Kidney (tissue), 22 donors: ENCODE measurements at places on chromosomes 13 and 19. TPM values are rescaled to one million over a fixed set of nuclear protein-coding genes. Genes with fewer than 3 reads are reported as not detected.

GRCh38 chr19:1046836-1047695 lies 7.2 kb downstream of the ABCA7 start:
- H3K36me3 ChIP-seq = no peaks in the 10 kb centered on the region
- no peaks in the 10 kb centered on the region for H3K27me3 ChIP-seq
- no peak overlapping the region for H3K27ac ChIP-seq
- DNase-seq = no peak
- H3K4me3 ChIP-seq = no peak overlapping the region
- no peaks in the 10 kb centered on the region for H3K4me1 ChIP-seq

DNA sequence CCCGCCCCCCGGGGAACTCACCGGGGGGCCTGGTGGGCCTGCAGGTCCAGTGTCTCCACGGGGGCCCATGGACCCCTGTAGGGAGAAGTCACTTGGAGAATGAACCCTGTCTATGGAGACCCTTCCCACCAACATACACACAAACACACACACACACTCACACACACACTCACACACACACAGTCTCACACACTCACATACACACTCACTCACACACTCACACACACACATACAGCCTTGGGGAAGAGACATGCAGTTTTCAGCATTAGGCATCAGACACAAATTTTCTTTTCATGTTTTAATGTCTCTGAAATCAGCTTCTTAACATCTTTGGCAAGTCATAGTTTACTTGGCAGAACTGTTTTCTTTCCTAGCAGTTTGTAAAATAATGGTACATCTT lies 31.0 kb upstream of the OLFM2 start:
- no peak overlapping the region for H3K27ac ChIP-seq
- H3K4me1 ChIP-seq = no peaks in the 10 kb centered on the region
- H3K36me3 ChIP-seq = no peaks in the 10 kb centered on the region
- no peak overlapping the region for H3K4me3 ChIP-seq
- peaks cover 11% of the 10 kb centered on the region for H3K27me3 ChIP-seq

DNA sequence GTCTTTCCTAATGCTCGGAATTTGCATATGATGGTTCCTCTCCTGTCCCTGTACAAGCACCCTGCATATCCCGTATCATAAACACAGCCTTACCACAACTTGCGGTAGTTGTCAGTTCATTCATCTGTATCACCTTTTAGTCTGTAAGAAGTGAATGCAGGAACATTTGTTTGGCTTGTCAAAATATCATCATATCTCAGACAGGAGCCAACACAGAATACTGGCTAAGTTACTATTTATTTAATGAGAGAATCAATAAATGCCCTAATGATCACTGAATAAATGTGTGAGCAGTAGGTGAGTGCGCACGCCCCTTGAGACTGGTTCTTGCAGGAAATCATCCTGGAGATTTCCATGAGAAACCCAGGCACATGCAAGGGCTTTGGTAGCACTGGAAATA lies 182.8 kb downstream of the MYO16 start:
- DNase-seq = no peak
- H3K4me1 ChIP-seq = no peaks in the 10 kb centered on the region
- H3K4me3 ChIP-seq = no peak overlapping the region
- H3K36me3 ChIP-seq = no peaks in the 10 kb centered on the region
- no peak overlapping the region for H3K27ac ChIP-seq

GRCh38 chr13:54859827-54860226 lies 1831.2 kb downstream of the OLFM4 start:
- H3K4me1 ChIP-seq = no peaks in the 10 kb centered on the region
- no peaks in the 10 kb centered on the region for H3K36me3 ChIP-seq
- H3K27ac ChIP-seq = no peak overlapping the region

- H3K4me3 ChIP-seq = no peak overlapping the region
- no peak overlapping the region for H3K27ac ChIP-seq
- no peak for DNase-seq
- no peaks in the 10 kb centered on the region for H3K27me3 ChIP-seq
- peaks cover 10% of the 10 kb centered on the region for H3K36me3 ChIP-seq
Observed at GRCh38 chr13:48251611-48252081, 18.6 kb downstream of the ITM2B start.

GRCh38 chr13:80144493-80144892 lies 196.4 kb downstream of the SPRY2 start:
- H3K27me3 ChIP-seq = no peaks in the 10 kb centered on the region
- H3K27ac ChIP-seq = no peak overlapping the region
- no peak for DNase-seq
- no peaks in the 10 kb centered on the region for H3K4me1 ChIP-seq
- H3K4me3 ChIP-seq = no peak overlapping the region

GRCh38 chr13:113539822-113540221 lies 44.7 kb upstream of the TFDP1 start:
- peaks cover 10% of the 10 kb centered on the region for H3K4me1 ChIP-seq
- no peak overlapping the region for H3K27ac ChIP-seq
- peaks cover 6% of the 10 kb centered on the region for H3K36me3 ChIP-seq
- H3K4me3 ChIP-seq = no peak overlapping the region

GRCh38 chr19:33689138-33689746 lies 67.5 kb downstream of the CHST8 start:
- H3K27me3 ChIP-seq = peaks cover 2% of the 10 kb centered on the region
- peak; percentile 29 for DNase-seq
- no peak overlapping the region for H3K27ac ChIP-seq

Gene KIR3DL1
- total RNA-seq = 0.25 TPM

Gene GFY
- total RNA-seq = not detected

Gene PAK4
- 55.6 TPM for total RNA-seq

Gene MAG
- total RNA-seq = 1.1 TPM

Gene LILRB1
- 10.9 TPM for total RNA-seq

Gene SERTAD3
- total RNA-seq = 38.4 TPM
